ENCODE measurements at places on chromosomes 2 and 18.

DNA sequence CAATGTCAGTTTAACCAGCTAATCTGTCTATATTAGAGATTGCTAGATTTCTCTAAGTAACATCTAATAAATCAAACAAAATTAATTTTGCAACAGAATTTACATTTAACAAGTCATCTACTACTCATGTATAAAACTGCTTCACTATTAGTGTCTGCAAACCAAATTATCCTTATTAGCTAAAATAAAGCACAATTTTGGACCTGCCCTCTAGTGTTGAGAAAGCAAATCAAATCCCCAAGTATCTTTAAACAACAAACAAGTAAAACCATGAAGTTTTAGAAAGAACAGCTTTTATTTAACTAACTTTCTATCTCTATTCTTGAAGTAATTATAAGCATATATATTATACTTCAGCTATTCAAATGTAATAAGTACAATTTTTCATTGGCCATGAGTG is 113.1 kb upstream of the SP3 start:
- no peak for DNase-seq

GRCh38 chr2:53672881-53673522 is 94.6 kb upstream of the CHAC2 start:
- no peak for DNase-seq

GRCh38 chr18:56009411-56009810 is 421.4 kb upstream of the TCF4 start:
- no peak for DNase-seq

- DNase-seq = no peak
Observed at GRCh38 chr2:146927080-146927711, 917.6 kb upstream of the ACVR2A start.

DNA sequence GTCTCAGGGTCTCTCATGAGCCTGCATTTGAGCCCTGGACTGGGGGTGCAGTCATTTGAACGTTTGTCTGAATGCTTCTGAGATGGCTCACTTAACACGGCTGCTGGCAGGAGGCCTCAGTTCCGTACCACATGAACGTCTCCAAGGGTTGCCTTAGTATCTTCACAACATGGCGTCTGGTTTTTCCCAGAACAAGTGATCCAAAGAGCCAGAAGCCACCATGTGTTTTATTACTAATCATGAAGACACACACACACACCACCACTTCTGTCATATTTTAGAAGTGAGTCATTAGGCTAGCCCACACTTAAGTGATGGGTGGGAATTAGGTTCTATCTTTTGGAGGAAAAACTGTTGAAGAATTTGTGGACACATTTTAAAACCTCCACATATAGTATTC is 15.0 kb upstream of the MYO1B start:
- DNase-seq = peak; percentile 34

- DNase-seq = no peak
Observed at GRCh38 chr2:152620985-152621384, 96.3 kb downstream of the PRPF40A start.

GRCh38 chr2:16142383-16143361 is 202.3 kb downstream of the MYCN start:
- no peak for DNase-seq

- no peak for DNase-seq
Observed at GRCh38 chr2:42573256-42573655, 4.8 kb downstream of the MTA3 start.

DNA sequence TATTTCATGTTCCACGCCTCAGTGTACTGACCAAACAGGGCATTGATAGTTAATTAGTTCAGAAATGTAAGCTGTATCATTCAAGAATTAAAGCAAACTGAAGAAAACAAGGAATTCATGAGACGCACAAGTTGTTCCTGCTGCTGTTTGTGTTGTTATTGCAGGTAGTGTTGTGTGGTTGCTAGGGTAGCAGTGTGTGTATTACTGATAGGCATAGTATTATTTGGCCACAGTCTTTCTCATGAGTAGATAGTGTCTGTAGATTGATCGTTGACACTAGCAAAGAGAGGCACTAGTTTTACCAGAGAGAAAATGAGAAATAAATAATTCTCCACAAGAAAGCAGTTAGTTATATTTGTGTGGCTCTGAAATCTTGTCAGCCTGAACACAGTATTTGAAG is 548.6 kb downstream of the LRP1B start:
- no peak for DNase-seq

DNA sequence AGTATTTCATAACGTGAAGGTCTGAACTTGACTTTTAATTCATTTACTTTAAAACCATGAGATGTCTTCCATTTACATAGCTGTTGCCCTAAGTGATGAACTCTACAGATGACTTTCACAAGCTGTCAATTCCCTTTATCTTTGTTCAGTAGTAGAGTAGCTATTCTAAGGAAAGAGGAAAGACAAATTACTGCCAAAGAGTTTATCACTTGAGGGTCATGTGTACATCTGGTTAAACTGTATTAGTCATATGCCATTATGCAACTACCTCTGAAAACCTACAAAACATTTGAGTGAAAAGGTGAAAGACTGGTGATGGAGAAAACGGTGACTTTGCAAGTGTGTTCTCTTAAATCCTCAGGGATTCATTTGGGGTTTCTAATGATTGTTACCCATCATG is 763.9 kb downstream of the TMEM182 start:
- no peak for DNase-seq

- no peak for DNase-seq
Observed at GRCh38 chr18:68713131-68713530, 1.8 kb downstream of the TMX3 start.

DNA sequence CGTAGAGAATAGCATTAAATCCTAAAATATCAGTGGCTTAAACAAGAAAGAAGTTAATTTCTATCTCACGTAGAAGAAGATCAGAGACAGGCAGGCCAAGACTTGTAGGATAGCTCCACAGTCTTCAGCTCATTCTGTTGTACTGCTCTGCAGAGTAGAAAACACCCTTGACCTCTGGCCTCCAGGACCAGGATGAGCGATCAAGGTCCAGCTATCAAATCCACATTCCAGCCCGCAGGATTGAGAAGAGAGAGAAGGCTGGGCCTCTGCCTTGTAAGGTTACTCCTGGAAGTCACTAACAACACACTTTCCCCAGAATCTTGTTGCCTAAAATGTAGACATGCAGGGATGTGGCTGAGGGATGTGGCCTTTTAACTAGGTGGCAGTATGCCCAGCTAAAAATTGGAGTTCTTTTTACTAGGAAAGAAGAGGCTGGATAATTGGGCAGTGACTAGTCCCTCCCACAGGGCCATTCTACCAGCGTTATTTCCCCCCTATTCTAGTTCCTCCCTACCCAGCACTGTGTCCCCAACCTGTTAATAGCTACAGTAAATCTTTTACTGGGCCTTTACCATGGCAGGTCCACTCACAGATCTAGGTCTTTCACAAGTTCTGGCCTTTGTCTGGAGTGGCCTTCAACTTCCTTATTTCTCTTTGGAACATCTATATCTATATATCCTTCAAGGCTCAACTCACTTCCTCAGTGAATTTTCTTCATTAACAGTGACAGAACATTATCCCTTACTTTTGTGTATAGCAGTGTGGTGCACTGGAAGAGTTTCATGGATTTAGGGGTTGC is 165.0 kb downstream of the DIS3L2 start:
- DNase-seq = peak; percentile 40

- DNase-seq = peak; percentile 63
Observed at GRCh38 chr2:231334179-231334930, 61.2 kb upstream of the B3GNT7 start.

- no peak for DNase-seq
Observed at GRCh38 chr2:71468279-71469015, 15.1 kb downstream of the DYSF start.

DNA sequence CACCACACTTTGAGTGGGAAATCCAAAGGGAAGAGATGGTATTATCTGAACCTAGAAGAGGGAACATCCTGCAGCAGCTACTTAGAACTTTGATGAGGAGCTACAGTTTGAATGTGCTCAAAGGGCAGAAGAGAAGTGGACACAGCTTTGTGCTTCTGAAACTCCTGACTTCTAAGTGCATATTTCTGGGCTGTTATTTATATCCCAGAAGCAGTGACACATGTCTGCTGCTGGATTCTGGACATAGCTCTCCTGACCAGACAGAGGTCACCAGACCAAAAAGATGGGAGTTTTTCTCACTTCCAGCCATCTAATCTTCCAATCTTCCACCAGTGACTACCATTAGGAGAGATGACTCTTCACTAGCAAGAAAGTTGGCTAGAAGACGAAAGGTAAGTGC is 153.9 kb downstream of the FSIP2 start:
- no peak for DNase-seq

Measured in suppressor macrophage (primary cell).